ENCODE measurements at places on chromosomes 13 and 19.
A peak's percentile ranks its signal among the peaks of the same experiment; 100 is the strongest.

DNA sequence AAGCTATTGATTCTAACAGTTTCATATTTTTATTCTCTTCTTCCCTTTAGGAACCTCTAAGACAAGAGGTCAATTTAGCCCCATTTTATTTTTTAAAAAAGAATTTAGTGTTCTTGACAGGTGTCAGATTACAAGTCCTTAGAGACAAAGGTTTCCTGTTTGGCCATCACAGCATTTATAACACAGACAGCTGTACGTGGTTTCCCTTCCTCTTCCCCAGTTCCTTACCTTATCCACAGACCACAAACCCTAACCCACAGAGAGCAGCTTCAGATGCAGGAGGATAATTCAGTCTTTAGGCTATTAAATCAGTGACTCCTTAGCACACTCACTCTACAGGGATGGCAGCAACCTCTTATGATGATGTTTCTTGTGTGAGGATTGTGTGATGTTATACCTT, 1210.1 kb downstream of the DIAPH3 start:
- DNase-seq = no peak

- DNase-seq = no peak
Measured at GRCh38 chr13:23470790-23471614, 37.5 kb upstream of the SACS start.

DNA sequence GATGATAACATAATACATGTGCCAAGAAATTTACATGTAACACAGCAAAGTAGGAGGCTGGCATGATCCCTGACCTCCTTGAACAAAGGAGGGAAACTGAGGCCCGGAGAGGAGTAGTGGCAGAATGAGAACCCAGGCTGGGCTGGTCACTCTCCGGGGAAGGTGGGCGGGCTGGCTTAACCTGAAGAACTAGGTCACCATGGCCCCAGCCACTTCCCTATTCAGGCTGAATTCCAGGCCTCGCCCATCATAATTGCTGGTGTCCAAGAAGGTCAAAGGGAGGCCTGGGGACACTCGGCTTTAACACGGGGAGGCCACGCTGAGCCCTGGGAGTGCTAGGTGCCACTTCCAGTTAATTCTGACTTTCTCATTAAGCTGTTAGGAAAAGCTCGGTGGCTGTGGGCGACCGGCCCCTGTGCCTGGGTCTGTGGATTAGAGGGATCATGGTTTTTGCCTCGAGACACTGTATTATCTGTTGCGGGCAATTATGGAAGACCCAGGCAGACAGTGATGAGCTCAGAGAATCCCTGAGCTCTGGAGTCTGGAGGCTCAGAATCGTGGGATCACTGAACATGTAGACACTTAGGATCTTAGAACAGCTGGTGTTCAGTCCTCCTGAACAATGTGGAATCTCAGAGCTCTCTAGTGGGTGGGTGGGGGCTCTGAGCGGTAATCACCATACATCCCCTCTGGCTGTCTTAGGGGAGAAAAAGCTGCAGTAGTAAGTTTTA, 5.0 kb upstream of the TINCR start:
- no peak for DNase-seq

GRCh38 chr13:111253365-111253872, 67.0 kb upstream of the TEX29 start:
- DNase-seq = no peak

GRCh38 chr13:46721054-46721453, 75.9 kb downstream of the ESD start:
- DNase-seq = peak; percentile 14

DNA sequence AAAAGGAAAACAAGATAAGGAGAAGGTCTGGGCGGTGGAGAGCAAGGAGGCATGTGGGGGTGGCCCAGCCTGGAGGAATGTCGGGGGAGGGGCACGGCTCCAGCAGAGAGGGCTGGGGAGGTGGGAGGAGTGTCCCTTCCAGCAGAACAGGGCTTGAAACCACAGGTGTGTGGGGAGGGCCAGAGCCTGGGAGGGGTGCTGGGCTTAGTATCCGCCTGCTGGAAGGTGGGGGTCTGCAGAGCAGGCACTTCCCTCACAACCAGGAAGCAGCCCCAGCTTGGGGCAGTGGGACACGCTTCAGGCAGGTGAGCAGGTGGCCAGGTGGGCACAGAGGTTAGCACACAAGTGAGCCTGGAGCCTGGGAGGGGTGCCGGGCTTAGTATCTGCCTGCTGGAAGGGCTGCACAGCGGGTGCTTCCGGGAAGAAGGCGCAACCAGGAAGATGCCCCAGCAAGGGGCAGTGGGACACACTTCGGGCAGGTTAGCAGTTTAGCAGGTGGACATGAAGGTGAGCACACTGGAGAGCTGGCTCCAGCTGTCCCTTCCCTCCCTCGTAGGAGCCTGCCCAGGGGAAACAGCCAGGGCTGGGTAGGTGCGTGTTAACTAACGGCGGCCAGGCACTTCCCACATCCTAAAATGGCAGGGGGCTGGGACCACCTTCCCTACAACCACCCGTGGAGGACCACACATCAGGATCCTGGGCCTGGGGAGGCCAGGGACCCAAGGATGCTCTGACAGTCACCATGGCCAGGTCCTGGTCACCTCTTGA, 3.0 kb downstream of the GAS6 start:
- DNase-seq = no peak

GRCh38 chr13:66681403-66681802, 548.7 kb downstream of the PCDH9 start:
- DNase-seq = no peak

GRCh38 chr19:43476606-43477005, 11.2 kb upstream of the LYPD3 start:
- DNase-seq = no peak

GRCh38 chr19:47406711-47407416, 12.5 kb downstream of the MEIS3 start:
- DNase-seq = no peak

- DNase-seq = no peak
Measured at GRCh38 chr19:12314553-12314952, 18.9 kb downstream of the ZNF563 start.

GRCh38 chr19:35110974-35111373, 4.6 kb upstream of the FXYD3 start:
- no peak for DNase-seq

DNA sequence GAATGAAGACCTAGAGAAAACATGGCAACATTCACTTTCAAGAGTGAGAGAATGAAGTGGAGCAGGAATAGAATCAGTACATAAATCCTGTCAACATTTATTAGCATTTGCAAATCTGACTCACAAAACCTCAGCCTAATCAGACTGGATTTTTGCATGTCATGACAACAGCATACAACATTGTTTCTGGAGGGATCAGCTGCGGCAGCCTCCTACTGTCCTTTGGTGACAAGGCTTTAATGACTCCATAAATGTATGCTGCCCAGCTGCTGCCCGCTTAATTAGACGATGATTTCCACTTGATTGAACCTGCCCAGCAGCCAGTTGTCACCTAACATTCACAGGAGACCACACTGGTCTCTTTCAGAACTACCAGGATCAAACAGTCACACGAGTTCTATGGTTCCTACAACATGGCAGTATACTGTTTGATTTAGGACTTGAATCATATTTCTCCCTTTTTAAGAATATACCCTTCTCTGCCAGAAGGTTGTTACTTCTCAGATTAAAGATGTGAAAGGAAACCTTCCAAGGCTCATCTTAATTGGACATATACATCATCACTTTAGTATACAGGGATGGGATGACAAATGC, 9.3 kb downstream of the EBPL start:
- DNase-seq = no peak

DNA sequence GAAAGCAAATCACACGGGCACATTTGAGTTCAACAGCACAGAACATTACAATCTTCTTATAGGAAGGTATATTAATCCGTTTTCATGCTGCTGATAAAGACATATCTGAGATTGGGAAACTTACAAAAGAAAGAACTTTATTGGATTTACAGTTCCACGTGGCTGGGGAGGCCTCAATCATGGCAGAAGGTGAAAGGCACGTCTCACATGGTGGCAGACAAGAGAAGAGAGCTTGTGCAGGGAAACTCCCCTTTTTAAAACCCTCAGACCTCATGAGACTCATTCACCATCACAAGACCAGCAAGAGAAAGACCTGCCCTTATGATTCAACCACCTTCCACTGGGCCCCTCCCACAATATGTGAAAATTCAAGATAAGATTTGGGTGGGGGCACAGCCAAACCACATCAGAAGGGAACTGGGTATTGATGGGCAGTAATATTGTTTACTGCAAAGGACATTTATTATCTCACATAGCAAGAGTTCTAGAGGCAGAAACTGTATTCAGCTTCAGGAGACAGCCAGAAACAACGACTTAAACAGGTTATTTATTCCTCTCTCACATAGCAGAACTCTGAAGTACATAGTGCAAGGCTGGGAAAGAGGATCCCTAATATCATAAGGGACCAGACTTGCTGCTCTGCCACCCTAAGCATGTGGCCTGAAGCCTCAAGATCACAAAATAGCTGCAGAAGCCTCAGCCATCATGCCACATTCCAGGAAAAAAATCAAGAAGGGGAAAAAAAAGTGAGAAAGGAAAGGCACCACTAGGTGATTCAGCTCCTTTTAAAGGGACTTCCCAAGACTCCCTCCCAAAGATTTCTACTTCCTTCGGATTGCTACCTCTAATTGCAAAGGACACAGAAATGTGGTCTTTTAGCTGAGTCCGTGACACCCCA, 23.1 kb downstream of the FXYD5 start:
- DNase-seq = no peak

GRCh38 chr19:1828279-1829238, 16.5 kb upstream of the ATP8B3 start:
- no peak for DNase-seq

DNA sequence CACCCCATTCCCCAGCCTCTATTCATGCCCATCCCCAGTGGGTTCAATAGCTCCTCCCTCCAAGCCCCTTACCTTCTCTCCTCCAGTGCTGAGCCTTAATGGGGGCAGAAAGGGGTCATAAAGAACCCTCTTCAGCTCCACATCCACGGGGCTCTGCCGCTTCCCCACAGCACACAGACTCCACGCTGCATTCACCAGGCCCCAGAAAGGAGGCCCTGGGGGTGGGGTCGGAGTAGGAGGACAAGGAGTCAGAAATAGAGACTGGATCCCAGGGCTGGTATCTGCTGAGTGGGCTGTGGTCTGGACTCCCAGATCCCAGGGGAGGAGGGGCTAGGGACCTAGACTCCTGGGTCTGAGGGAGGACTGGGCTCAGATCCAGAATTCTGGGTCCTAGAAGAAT, 1.6 kb downstream of the CA11 start:
- DNase-seq = no peak

DNA sequence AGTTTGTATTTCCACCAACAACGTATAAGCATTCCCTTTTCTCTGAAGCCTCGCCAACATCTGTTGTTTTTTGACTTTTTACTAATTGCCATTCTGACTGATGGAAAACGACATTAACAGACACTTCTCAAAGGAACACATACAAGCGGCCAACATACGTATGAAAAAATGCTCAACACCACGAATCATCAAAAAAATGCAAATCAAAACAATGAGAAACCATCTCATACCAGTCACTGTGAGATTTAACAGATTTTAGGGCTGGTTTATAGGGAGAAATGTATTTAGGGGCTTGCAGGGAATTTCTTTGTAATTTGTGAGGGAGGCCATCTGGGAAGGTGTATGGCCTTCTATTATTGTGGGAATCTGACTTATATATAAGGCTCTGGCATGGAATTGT, 2.8 kb upstream of the DZIP1 start:
- DNase-seq = no peak

DNA sequence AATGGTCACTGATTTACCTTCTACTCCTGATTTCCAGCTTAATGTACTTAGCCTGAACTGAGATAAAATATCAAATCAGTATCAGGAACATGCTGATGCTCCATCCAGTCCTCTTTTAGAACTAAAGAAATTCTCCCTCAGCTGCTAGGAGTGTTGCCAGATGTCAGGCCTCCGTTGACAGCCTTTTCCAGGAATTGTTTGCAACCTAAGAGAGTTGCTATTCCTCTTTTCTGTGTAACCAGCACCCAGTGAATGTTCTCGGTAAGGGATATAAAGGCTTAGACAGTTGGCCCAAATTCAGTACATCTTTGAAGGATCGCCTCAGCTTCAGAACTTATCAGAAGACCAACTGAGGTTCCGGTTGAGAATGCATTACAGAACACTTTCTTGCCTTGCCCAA, 559.0 kb downstream of the PCDH17 start:
- DNase-seq = no peak

- DNase-seq = no peak
Measured at GRCh38 chr19:28700176-28700575, 512.8 kb downstream of the UQCRFS1 start.

DNA sequence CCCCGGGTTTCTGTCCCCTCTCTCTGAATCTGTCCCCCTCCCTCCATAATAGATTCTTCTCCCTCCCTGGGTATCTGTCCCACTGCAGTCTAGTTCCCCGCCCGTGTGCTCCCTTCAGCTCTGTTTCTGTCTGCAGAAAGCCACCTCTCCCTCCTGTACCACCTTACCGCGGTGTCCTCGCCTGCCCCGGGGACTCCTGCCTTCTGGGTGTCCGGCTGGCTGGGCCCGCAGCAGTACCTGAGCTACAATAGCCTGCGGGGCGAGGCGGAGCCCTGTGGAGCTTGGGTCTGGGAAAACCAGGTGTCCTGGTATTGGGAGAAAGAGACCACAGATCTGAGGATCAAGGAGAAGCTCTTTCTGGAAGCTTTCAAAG, 1.3 kb downstream of the FCGRT start:
- no peak for DNase-seq

DNA sequence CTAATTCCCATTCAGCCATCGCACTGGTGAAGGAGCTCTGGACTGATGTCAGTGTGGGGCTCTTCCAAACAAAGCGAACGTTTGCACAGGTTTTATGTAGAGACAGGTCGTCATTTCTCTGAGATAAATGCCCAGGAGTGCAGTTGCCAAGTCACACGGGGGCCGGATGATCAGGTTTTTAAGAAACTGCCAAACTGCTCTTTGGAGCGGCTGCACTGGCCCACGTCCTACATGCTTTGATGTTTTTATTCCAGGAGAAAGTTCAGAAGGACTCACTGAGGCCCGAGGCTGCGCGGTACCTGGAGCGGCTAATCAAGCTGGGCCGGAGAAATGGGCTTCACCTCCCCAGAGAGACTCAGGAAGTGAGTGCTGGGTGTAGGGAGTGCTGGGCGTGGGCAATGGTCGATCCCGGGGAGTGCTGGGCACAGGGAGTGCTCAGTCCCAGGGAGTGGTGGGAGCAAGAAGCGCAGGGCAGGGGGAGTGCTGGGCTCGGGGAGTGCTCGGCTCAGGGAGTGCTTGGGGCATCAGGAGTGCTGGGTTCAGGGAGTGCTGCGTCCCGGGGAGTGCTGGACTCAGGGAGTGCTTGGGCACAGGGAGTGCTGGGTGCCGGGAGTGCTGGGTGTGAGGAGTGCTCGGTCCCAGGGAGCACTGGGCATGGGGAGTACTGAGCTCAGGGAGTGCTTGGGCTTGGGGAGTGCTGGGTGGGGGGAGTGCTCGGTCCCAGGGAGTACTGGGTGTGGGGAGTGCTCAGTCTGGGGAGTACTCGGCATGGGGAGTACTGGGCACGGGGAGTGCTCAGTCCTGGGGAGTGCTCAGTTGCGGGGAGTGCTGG, 10.7 kb downstream of the THOP1 start:
- no peak for DNase-seq

GRCh38 chr13:22703601-22704209, 477.1 kb upstream of the SGCG start:
- no peak for DNase-seq

DNA sequence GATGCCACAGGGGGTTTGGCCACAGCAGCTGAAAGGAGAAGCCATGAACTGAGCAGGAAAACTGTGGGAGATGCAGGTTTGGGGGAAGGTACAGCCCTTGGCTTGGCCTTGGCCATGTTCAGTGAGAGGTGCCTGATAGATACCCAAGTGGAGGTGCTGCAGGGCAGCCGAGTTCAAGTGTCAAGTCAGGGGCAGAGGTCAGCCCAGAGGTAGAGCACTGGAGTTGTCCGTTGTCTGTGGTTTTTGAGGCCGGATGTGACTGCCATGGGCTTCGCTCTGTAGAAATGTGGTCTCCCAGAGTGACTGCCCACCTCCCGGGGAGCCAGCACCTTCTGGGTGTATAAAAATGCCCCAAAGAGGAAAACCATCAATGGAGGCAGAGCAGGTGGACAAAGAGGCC, 65.3 kb downstream of the DPF1 start:
- DNase-seq = no peak
